Calu3 (cell line): ENCODE measurements at places on chromosomes 7 and 10. TPM values are rescaled to one million over a fixed set of nuclear protein-coding genes. Genes with fewer than 3 reads are reported as not detected.
A peak's percentile ranks its signal among the peaks of the same experiment; 100 is the strongest.

The ZNF503 gene
- total RNA-seq, result 12.5 and 12.8 TPM in 2 replicates

The MMD2 gene
- total RNA-seq, result not detected in 2 replicates

The UPK3B gene
- total RNA-seq, result 6.0 and 14.6 TPM in 2 replicates

The POU6F2 gene
- 0.54 and 0.64 TPM in 2 replicates for total RNA-seq

The RAB19 gene
- 4.7 and 7.1 TPM in 2 replicates for total RNA-seq

The FLNC gene
- total RNA-seq, result 0.42 and 0.98 TPM in 2 replicates

The PDE6C gene
- total RNA-seq, result not detected in 2 replicates

The MYOZ1 gene
- not detected in 2 replicates for total RNA-seq

The KNDC1 gene
- 1.2 and 1.7 TPM in 2 replicates for total RNA-seq

DNA sequence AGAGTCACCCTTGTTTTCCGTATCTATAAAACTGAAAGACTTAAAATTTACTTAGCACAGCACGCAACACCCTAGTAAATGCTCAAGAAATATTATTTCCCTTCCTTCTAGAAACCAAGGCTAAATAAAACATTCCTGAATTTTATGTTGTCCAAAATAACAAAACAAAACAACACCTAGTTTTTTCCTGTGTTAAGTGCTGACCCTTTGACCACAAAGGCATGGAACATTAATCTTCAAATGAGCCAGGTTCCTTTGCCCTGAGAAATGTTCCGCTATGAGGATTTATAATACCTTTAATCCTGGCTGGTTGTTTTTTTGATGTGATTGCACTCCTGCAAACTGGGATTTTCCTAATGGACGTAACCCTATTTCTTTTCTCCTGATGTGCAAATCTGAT, 29.0 kb upstream of the DGKI start:
- H3K36me3 ChIP-seq, result peaks cover 10% of the 10 kb centered on the region
- no peak for DNase-seq
- H3K27me3 ChIP-seq, result no peaks in the 10 kb centered on the region
- H3K4me1 ChIP-seq, result no peaks in the 10 kb centered on the region
- no peak overlapping the region for H3K4me3 ChIP-seq
- no peak overlapping the region for H3K27ac ChIP-seq

DNA sequence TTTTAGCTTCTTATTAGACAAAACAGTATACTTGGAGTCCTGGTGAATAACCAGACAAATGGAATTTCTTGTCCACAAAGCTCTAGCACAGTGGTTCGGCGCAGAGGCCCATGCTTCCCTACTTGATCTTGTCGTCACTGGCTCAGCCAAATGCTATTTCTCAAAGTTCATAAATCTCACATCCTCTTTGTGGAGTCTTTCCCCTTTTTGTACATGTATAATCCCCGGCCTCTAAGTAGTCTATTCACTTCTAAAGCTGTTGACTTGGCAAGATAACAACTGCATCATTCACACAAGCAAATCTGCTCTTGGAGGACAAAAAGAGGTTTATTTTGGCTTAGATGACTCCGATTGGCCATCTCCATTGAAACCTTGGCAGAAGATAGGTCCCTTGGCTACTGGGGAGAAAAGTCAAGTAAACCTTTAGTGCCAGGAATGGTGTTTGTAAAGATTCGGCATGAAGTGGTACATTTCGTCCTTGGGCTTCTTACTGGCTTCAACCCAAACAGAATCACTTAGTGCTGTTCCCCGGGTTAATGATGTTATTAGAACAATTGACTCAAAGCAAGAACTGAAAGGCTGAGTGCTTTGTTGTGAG, 5.1 kb upstream of the AKR1E2 start:
- H3K27ac ChIP-seq, result no peak overlapping the region
- no peaks in the 10 kb centered on the region for H3K27me3 ChIP-seq
- no peak overlapping the region for H3K4me3 ChIP-seq
- H3K4me1 ChIP-seq, result peaks cover 10% of the 10 kb centered on the region
- no peaks in the 10 kb centered on the region for H3K36me3 ChIP-seq

- H3K4me1 ChIP-seq, result no peaks in the 10 kb centered on the region
- H3K27me3 ChIP-seq, result no peaks in the 10 kb centered on the region
- H3K4me3 ChIP-seq, result no peak overlapping the region
- no peaks in the 10 kb centered on the region for H3K36me3 ChIP-seq
These were observed 177.3 kb downstream of the C7orf25 start for GRCh38 chr7:42734568-42734967.

- DNase-seq, result peak; percentile 19
- H3K4me1 ChIP-seq, result peaks cover 27% of the 10 kb centered on the region
- no peak overlapping the region for H3K4me3 ChIP-seq
- H3K27ac ChIP-seq, result peak overlapping the region; percentile 76
- peaks cover 5% of the 10 kb centered on the region for H3K36me3 ChIP-seq
These were observed 238.9 kb upstream of the CTBP2 start for GRCh38 chr10:125399289-125399688.

- H3K4me1 ChIP-seq, result no peaks in the 10 kb centered on the region
- no peak overlapping the region for H3K4me3 ChIP-seq
- H3K27me3 ChIP-seq, result peaks cover 16% of the 10 kb centered on the region
These were observed 66.1 kb downstream of the KCNMA1 start for GRCh38 chr10:77571490-77571889.

- H3K27ac ChIP-seq, result peak overlapping the region; percentile 3
- H3K36me3 ChIP-seq, result peaks cover 77% of the 10 kb centered on the region
- H3K4me3 ChIP-seq, result no peak overlapping the region
- H3K4me1 ChIP-seq, result peaks cover 15% of the 10 kb centered on the region
These were observed 21.4 kb upstream of the GPR146 start for GRCh38 chr7:1022801-1023465.

DNA sequence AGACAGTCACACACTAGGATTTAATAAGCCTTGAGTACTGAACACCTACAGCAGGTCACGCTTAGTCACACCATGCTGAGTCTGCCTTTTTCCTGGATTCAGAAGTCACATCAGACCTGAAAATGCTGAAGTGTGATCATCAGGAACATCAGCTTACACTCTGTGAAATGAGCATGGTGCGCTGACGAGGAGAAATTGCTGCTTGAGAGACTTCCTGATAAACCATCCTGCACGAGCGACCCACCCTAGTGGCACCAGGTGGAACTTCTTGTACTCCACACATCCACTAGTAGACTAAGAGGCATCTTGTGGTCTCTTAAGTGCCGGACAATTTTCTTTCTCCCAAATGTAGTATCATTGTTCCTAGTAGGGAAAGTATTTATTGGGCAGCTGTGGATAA, 51.8 kb upstream of the MRLN start:
- H3K4me3 ChIP-seq, result no peak overlapping the region
- DNase-seq, result peak; percentile 48
- H3K36me3 ChIP-seq, result peaks cover 53% of the 10 kb centered on the region
- H3K27ac ChIP-seq, result no peak overlapping the region

GRCh38 chr10:84523526-84523925, 195.1 kb downstream of the CCSER2 start:
- no peak overlapping the region for H3K27ac ChIP-seq
- no peak overlapping the region for H3K4me3 ChIP-seq
- H3K27me3 ChIP-seq, result no peaks in the 10 kb centered on the region
- H3K4me1 ChIP-seq, result peaks cover 29% of the 10 kb centered on the region
- peaks cover 6% of the 10 kb centered on the region for H3K36me3 ChIP-seq
- peak; percentile 9 for DNase-seq

- no peaks in the 10 kb centered on the region for H3K4me1 ChIP-seq
- no peak for DNase-seq
- H3K27me3 ChIP-seq, result peaks cover 1% of the 10 kb centered on the region
- H3K36me3 ChIP-seq, result no peaks in the 10 kb centered on the region
These were observed 68.9 kb downstream of the EBLN1 start for GRCh38 chr10:22148961-22149360.

DNA sequence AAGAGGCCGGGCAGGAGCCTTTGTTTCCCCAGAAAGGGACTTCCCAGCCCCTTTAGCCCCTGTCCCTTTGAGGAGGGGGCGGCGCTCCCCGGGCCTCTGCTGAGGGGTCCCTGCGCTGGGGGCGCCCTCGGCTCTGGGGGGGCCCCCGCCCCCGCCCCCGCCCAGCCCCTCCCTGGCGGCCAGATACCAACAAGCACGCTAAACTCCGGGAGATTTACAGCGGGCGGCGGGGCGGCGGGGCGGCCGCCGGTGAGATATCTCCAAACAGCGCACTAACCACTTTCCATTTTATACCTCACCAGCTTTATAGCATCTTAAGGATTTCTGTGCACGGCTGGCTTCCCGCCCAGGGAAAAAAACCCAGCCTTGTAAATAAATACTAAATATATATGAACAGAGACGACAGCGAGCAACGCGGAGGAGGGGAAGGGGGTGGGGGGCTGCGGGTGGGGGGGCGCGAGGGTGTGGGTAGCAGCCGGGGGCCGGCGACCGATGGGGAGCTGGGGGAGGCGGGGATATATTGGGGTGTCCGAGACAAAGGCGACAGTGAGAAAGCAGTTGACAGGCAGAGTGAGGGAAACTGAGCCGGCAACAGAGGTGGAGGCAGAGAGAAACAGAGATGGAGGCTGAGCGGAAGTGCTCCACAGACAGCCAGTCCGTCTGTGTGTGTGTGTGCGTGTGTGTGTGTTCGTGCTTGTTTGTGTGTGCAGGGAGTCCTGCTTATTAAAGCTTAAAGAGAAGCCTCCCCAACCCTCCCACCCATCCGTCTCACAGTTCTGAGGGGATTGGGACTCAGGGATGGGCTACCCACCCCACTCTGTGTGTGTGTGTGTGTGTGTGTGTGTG, 85.8 kb downstream of the HIF1AN start:
- no peak overlapping the region for H3K27ac ChIP-seq
- no peaks in the 10 kb centered on the region for H3K4me1 ChIP-seq
- H3K27me3 ChIP-seq, result peaks cover 87% of the 10 kb centered on the region
- no peaks in the 10 kb centered on the region for H3K36me3 ChIP-seq
- DNase-seq, result no peak
- no peak overlapping the region for H3K4me3 ChIP-seq

DNA sequence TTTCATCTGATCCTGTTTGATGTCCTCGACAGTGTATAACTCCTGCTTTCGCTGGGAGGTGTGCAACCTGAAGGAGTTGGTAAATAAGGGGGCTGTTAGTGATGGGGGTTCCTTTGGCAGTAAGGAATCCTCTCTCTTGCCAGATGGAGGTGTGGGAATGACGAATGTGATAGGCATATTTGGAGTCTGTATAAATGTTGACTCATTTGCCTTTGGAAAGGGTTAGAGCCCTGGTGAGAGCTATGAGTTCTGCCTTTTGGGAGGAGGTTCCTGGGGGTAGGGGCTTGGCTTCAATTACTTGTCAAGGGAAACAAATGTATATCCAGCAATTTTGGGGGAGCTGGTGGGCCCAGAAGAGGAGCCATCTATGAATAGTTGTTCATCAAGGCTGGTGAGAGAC, 11.4 kb upstream of the CHST3 start:
- H3K4me1 ChIP-seq, result peaks cover 14% of the 10 kb centered on the region
- no peak overlapping the region for H3K27ac ChIP-seq
- no peak for DNase-seq
- H3K27me3 ChIP-seq, result no peaks in the 10 kb centered on the region

DNA sequence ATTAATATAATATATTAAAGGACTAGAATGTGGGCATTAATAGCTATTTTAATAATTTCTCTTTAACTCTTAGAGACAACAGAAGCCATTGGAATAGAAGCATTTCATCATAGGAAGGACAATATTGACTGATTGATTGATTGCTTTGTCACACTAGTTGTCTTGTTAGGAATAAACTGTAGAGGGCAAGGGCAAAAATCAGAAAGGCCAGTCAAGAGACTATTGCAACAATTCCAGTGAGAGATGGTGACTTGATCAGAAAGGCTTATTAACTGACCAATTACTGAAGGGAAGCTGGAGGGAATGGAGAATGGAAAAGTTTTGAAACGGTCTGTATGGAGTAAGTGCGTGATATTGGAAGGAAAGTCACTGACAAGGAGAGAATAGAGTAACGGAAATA, 87.3 kb downstream of the RUNDC3B start:
- no peaks in the 10 kb centered on the region for H3K27me3 ChIP-seq
- no peaks in the 10 kb centered on the region for H3K36me3 ChIP-seq
- DNase-seq, result no peak
- H3K4me3 ChIP-seq, result no peak overlapping the region

DNA sequence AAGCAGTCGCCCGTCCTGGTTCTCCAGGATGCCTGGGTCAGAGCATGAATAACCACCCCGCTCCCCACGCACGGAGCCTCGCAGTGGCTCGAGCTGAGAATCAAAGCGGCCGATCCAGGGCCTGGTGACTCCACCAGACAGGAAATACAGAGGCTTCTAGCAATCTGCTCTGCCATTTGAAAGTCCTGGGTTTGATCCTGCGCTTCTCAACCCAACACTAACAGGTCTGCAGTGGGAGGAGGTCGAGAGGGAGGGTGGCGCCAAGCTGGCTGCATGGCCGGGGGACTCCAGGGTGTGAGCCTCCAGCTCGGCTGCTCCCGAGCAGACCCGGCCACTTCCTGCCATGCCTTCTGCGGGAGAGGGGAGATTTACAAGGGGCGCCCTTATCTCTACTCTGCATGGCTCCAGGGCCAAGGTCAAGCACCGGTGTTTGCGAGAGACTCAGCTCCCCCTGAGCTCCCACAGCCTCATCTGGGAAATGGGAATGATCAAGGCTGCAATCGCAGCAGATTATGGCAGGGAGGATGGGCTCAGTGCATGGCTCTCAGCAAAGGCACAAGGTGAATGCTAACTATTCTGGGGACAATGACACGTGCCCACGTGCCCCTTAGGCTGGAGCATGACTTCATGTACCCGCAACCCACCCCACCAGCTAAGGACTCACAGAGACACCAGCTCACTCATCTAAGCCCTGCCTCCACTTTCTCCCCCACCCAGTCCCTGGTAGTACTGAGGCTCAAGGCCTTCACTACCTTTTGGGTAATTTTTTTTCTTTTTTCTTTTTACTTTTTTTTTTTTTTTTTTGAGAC, 73.9 kb upstream of the TNRC18 start:
- no peak overlapping the region for H3K4me3 ChIP-seq
- H3K27ac ChIP-seq, result no peak overlapping the region
- no peaks in the 10 kb centered on the region for H3K4me1 ChIP-seq
- no peaks in the 10 kb centered on the region for H3K27me3 ChIP-seq
- peaks cover 57% of the 10 kb centered on the region for H3K36me3 ChIP-seq

- peaks cover 32% of the 10 kb centered on the region for H3K36me3 ChIP-seq
- H3K4me3 ChIP-seq, result peak within 1 kb of the TSS; percentile 78
- peak; percentile 73 for DNase-seq
- H3K27me3 ChIP-seq, result no peaks in the 10 kb centered on the region
- H3K27ac ChIP-seq, result peak within 1 kb of the TSS; percentile 88
These were observed at the start of gene PAXIP1 for GRCh38 chr7:155003092-155003375. Gene PAXIP1, minus strand, starts transcription at chr7:155003124. Its CDS starts 195 bp downstream, at chr7:155002929.

GRCh38 chr10:14583252-14583651, 191.4 kb downstream of the FAM107B start:
- H3K4me1 ChIP-seq, result peaks cover 82% of the 10 kb centered on the region
- no peak for DNase-seq
- no peaks in the 10 kb centered on the region for H3K27me3 ChIP-seq
- H3K27ac ChIP-seq, result peak overlapping the region; percentile 39
- H3K4me3 ChIP-seq, result no peak overlapping the region

GRCh38 chr7:155587486-155587885, 41.1 kb upstream of the CNPY1 start:
- no peaks in the 10 kb centered on the region for H3K36me3 ChIP-seq
- peaks cover 15% of the 10 kb centered on the region for H3K4me1 ChIP-seq
- no peak for DNase-seq
- H3K4me3 ChIP-seq, result no peak overlapping the region
- peaks cover 67% of the 10 kb centered on the region for H3K27me3 ChIP-seq
